ENCODE measurements at places on chromosomes 16 and 17.

DNA sequence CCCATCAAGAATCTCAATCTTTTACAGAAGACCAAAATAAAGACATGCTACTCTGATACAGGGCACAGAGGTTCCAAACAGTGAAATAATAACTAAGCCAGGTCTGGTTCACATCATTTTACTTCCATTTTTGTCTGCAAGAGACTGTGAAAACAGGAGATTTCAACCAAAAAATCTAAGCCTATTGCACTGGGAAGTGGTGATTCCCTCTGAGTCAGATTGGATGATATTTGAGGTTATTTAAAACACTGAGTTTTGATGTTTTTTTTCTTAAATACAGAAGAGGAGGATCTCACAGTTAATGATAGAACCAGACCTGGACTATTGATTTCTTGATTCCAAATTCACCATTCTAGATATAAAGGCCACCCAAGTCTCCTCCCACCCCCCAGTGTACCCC is 117.3 kb upstream of the FAM20A start:
- no peak for DNase-seq

DNA sequence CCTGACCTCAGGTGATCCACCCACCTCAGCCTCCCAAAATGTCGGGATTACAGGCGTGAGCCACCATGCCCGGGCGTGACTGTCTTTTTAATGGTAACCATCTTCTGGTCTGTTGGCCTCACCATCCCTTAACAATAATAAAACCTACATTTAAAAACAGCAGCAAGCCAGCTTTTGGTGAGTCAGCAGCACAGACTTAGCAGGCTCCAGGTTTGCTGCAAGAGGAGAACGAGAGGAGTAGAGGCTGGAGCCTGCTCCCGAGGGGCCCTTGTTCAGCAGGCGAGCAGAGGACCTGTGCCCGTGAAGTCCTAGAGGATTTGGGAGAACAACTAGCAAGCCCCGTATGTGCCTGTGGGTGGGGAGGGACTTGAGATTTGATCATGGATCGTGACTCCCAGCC is 35.7 kb downstream of the MYH13 start:
- DNase-seq, result peak; percentile 45

DNA sequence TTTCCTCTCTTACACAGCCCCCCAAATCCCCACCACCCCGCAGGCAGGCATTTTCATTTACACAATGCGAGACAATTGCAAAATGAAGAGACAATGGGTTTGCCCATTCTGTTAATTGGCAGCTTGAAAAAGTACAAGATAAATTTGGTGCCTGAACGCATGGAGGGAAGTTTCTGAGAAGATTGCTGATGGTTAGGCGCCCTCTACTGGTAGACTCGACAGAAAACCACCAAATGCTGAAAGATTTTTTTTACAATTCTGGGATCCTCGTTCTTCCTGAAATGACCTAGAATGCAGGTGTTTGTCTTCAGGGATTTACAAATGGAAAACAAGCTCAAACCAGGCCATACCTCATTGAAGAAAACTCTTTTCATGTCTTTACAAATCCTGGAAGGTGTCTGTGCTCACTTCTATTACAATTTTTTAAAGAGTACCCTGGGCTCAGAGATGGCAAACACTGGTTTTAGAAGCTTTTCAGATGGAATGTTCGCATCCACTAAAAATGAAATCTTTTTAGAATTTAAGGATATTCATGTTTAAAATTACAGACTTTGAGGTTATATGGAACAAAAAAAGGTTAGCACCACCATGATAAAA is 338.5 kb downstream of the PMP22 start:
- peak; percentile 77 for DNase-seq

- no peak for DNase-seq
Observed at GRCh38 chr17:16377941-16378341, 3.0 kb upstream of the UBB start.

- no peak for DNase-seq
Observed at GRCh38 chr17:19359856-19360255, 2.7 kb downstream of the B9D1 start.

GRCh38 chr17:20121359-20122253 is 112.4 kb downstream of the SPECC1 start:
- DNase-seq, result peak; percentile 37

DNA sequence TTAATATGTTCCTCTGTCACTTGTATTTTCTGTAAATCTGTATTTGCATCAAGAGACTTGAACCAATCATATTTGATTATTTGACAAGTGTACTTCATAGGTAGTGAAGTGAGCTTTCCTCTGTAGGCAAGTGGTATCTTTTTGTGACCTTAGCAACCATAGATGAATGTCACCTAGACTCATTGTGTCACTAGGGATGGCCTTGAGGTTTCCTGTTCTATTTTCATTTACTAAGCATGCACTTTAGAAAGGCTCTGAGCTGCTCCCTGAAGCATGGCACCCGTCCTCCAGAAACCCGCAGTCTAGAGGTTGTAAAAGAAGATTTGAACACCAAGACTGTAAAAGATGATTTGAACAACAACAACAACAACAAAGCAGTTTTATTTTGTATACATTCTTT is 151.7 kb downstream of the PRKCB start:
- no peak for DNase-seq

- DNase-seq, result no peak
Observed at GRCh38 chr17:81814748-81815645, 11.0 kb downstream of the GCGR start.

DNA sequence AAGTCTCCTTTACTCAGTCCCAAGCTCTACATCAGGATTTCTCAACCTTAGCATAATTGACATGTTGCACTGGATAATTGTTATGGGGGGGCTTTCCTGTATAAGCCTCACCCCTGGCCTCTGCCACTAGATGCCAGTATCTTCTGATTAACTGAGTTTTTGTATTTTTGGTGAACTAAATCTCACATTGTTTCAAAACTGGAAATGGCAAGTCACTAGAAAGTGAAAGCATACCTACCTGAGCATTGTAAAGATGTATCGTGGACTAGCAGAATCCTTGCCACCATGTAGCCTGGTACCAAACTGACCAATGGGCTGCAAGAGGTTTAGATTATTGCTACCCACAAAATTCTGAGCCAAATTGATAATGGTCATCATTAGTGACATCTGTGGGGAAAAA is 15.0 kb downstream of the TOP2A start:
- DNase-seq, result no peak

DNA sequence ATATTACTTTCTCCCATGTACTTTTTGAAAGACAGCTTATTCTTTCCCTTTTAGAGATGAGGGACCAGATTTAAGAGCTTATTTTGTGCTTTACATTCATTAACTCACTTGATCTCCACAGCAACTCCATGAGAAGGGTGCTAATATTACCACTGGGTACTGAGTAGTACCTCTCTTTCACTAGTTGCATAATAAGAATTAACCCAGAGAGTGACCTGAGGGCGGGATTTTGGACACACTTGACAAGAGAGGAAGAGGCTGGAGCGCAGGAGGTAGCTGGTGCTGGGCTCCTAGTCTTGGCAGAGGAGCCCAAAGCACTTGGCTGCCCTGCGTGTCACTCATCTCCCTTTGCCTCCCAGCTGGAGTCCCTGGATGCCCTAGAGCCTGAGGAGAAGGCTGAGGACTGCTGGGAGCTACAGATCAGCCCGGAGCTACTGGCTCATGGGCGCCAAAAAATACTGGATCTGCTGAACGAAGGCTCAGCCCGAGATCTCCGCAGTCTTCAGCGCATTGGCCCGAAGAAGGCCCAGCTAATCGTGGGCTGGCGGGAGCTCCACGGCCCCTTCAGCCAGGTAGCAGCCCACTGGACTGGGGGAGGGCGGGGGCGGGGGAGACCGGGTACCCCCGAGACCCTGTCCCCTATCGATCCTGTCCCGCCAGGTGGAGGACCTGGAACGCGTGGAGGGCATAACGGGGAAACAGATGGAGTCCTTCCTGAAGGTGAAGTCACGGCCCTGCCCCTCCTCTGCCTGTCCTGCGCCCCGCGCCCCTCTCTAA is 1.7 kb upstream of the MAZ start:
- no peak for DNase-seq
